ENCODE measurements at places on chromosomes 1 and 21.

- DNase-seq, result no peak
Measured at GRCh38 chr1:175494011-175494554, 249.3 kb downstream of the TNR start.

DNA sequence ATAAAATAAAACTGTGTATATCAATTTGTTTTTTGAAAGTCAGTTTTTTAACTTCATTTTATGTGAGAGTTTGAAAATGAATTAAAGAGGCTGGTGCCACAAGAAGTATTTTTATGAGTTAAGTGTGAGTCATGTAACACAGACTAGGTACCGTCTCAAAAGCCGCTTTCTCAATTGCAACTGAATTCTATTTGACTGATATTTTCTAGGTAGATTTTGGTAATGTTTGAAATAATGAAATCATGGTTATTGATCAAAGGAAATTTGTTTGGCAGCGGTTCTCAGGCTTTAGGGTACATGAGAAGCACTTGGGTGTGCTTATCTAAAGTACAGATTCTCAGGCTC is 4.6 kb downstream of the SNX27 start:
- no peak for DNase-seq

DNA sequence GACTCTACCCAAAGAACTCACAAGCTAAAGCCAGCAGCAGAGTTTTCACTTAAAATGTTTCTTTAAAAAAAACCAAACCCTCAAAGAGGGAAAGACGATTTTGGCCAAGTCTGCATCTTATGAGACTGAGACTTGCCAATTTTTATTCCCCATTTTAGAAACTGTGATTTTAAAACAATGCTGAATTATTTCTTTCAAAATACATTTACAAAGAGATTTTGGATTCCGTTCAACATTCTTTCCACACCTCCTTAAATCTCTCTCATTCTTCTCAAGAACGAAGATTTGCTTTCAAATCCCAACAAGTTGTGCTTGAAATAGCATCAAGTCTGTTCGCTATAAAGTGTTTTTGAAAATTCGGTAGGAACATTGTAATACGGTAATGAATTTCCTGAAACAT is 133.9 kb upstream of the VANGL1 start:
- DNase-seq, result no peak

DNA sequence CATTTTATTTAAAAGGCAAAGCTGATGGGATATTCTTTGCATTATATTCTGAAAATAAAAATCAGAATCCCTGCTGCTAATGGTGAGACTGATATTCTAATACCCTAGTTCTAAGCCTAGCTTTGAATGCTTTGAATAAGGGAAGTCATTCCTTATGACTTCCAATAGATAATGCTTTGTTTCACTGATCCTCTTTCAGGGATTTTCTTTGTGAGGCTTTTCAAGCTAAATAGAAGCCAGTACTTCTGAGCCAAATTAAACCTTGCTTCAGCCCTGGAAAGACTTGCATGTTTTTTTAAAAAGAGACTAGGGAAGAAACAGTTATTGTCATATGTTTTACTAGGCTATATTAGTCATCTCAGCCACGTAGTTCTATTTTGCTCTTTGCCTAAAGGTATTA is 68.5 kb upstream of the CACYBP start:
- no peak for DNase-seq

DNA sequence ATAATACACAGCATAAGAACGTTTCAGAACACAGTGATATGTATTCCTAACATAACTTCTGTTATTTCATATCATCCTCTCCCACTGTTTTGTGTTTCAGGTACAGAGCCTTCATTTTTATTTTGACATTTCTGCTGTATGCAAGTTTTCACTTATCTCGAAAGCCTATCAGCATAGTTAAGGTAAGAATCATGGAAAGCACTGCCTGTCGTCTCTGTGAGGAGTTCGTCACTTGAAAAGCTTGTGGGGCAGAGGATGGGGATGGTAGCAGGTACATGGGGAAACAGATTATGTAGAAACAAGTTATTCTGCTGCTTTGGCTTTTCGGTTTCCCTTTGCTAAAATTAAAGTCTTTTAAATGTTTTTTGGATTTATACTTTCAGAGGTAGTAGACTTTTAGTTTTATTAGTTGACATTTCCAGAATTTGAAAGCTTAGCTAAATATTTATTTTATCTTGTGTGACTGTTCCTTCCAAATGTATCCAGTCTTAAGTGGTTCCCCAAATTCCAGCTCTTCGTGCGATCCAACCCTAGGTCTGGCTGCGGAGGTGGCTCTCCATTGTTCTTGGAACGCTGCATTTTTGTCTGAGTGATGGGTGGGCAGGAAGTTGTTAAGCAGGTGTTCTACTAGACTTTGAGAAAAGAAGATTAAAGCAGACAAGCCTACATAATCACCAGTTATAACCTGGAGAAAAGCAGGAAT is 12.2 kb downstream of the SLC37A1 start:
- DNase-seq, result peak; percentile 24

DNA sequence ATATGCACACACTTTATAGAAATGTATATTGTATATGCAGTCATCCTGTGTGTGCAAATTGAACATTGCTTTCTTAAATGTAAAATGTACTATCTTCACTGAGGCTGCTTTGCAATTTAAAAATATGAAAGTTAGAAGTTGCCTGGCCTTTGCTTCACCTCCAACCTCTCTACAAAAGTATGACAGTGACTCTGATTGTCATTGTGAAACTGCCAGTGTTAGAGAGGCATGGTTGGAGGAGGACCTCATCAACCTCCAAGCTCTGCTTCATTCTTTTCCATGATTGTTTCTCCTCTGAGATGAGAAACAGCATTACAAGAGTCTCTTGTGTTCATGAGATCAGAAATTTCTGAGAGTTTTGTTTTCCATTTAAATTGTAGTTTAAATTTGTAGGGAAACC is 185.5 kb downstream of the ZC3H11B start:
- DNase-seq, result no peak

DNA sequence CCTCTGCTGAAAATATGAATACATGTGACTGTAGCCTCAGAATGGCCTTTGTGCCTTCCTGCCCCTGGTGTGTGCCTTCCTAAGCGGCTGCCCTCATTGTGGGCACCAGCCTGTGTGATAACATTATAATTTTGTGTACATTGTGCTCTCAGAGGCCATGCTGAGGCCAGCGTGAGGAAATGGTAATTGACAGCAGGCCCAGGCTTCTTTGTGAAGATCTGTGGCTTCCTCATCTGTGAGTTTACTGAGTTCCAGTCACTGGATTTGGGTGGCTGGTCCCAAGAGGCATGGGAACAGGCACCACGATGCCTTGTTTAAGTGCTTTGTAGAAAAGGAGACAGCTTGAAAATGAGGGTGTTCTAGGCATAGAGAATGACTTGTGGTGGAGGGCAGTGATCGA is 389.3 kb downstream of the OMA1 start:
- DNase-seq, result no peak

GRCh38 chr1:93603601-93604000 is 78.0 kb downstream of the BCAR3 start:
- no peak for DNase-seq

DNA sequence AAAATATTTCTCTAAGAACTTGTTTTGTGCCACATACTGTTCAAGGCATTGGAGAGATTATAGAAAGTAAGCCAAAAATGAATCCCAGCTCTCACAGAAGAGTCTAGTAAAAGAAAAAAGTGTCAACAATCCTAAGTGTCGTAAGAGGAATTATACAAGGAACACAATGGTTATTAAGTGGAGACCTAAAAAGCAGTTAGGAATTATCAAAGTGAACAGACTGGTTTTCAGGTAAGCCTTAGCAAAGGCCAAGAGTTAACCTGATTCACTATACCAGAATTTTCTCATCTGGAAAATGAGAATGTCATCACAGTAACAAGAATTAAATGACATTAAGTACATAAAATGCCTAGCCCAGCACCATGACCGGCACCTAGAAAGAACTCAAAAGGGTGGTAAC is 15.6 kb downstream of the SERBP1 start:
- no peak for DNase-seq

GRCh38 chr21:27406300-27407009 is 439.6 kb upstream of the ADAMTS5 start:
- no peak for DNase-seq

DNA sequence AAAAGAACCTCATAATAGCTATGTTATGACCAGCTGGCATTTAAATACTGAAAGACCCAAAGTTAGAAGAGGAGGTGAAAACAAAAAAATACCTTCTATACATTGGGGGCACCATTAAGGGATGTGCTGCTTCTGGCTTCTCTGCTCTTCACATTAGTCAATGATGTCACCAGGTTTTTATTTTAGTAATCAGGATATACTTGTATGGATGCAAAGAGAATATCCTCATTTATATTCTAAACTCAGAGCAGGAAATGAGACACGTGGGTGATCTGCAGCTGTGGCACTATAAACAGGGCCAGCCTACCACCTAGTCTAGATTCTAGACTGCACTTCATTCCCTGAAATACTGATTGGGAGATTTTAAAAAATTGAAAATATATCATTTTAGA is 51.2 kb downstream of the WLS start:
- DNase-seq, result no peak
